ENCODE measurements at places on chromosomes 7 and 10.

DNA sequence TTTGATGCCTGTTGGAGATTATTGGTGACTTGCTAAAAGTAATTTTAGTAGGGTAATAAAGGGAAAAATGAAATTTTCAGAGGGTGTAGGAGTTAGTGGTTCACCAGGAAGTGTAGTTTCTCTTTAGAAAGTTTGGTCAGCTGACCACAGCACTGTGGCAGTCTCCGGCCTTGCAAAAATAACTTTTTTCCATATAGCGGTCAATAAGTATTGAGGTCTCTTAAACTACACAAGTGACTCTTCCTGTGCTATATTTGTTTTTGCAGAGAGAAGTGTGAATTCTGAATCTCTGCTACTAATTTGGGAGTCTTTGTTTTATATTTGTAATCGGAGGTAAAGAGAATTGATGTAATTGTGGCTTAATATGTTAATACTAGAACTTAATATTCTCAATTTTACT is 24.3 kb downstream of the PTPN12 start:
- DNase-seq: no peak

DNA sequence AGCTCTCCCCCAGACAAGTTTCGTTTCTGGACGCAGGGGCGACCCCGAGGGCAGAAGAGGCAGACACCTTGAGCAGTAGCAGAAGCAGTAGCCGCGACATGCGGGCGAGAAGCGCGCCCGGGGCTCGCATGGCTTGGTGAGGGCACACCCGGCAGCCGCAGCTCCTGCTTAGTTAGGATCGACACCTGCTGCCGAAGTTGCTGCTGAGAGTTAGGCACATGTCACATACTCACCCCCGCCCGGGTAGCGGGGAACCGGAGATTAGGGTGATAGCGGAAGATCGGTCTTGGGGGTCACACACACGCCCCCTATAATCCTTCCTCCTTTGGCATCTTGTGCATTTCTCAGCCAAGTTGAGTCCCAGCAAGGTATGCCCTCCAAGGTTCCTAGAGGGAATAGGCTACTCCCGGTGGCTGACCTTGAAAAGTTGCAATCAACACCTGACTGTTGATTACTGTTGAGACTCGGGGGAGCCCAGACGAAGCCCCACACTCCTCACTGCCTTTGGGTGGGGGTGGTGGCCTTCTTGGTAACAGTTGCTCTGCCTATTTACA is 668 bp downstream of the GPR37 start:
- no peak for DNase-seq

DNA sequence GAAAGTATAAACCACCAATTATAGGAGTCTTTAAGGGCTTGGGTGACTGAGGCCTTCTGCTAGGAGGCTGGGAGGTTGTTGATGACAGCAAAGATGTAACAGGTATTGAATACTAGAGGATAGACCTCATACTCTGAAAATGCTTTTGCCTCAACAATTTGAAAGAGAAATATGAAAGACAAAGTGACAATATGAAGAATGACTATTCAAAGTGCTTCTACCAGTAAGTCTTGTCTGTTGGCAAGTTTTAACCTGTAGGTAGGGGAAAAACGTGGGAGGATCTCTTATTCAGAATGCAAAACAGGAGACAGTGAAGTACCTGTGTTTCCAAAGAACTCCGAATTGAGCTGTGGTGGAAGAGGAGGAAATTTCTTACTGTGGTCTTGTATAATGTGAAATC is 38.2 kb downstream of the GBF1 start:
- DNase-seq: no peak

DNA sequence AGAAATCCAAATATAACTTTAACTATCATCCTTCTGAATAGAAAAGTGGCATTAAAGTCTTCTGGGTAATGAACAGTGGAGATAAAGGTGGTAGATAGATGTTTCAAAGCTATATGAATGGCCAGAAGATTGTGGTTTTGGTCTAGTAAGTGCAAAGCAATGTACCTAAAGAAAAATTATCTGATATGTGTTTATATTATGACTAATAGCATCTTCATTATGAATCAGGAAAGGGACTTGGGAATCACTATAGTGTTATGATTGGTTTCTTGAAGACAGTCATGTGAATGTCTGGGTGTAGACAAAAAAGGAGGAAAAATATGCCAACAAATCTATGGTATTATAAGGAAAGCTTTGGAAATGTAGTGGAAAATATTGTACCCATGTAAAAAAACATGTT is 3.0 kb downstream of the ZNF518A start:
- DNase-seq: no peak

DNA sequence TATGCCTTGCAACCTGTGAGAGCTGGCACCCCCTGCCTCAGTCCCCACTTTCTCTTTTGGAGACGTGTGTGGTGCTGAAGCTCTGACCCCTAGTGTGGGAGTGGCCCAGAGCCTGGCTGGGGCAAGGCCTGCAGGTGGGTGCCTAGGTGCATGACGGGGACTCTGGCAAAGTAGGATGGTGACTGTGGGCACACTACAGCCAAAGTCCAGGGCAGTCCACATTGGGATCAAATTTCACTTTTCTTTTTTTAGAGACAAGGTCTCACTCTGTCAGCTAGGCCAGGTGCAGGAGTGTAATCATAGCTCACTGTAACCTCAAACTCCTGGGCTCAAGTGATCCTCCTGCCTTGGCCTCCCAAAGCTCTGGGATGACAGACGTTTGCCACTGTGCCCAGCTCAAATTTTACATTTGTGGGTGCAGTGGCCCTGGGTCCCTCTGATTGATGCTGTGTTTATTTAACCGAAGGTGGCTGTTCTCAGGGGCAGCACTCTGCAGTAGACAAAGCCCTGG is 52.3 kb downstream of the NEURL1 start:
- no peak for DNase-seq

DNA sequence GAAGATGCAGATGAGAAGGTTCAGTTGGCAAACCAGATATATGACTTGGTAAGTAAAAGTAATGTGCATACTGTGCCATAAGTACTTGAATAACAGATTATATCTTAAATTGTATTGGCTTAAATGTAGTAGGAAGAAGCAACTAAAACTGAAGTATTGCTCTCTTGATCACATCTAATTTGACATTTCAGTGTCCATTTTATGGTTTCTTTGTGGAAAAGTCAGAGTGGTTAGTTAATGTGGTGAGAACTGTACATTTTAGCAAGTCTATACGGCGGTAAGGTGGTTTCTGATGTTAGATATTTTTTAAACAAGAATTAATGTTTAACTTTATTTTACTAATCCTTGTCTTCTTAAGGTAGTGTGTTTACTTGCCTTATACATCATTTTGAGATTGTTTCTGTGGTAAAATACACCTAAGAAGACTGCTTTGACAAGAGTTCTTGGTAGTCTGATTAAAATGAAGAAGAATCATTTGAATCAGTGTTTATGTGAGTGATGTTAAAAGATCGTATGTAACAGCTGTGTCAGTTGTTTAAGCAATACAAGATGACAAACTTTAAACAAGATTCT is 5.1 kb downstream of the ING3 start:
- no peak for DNase-seq

- DNase-seq: no peak
Observed at GRCh38 chr10:43885842-43886241, 237.2 kb upstream of the ZNF32 start.

- DNase-seq: no peak
Observed at GRCh38 chr7:102093599-102094315, 192.9 kb upstream of the SH2B2 start.

- DNase-seq: no peak
Observed at GRCh38 chr7:87413951-87414793, 61.3 kb downstream of the ABCB4 start.

GRCh38 chr7:134613623-134614347 is 32.9 kb upstream of the BPGM start:
- DNase-seq: no peak

GRCh38 chr10:44725404-44725803 is 185.7 kb upstream of the TMEM72 start:
- no peak for DNase-seq

DNA sequence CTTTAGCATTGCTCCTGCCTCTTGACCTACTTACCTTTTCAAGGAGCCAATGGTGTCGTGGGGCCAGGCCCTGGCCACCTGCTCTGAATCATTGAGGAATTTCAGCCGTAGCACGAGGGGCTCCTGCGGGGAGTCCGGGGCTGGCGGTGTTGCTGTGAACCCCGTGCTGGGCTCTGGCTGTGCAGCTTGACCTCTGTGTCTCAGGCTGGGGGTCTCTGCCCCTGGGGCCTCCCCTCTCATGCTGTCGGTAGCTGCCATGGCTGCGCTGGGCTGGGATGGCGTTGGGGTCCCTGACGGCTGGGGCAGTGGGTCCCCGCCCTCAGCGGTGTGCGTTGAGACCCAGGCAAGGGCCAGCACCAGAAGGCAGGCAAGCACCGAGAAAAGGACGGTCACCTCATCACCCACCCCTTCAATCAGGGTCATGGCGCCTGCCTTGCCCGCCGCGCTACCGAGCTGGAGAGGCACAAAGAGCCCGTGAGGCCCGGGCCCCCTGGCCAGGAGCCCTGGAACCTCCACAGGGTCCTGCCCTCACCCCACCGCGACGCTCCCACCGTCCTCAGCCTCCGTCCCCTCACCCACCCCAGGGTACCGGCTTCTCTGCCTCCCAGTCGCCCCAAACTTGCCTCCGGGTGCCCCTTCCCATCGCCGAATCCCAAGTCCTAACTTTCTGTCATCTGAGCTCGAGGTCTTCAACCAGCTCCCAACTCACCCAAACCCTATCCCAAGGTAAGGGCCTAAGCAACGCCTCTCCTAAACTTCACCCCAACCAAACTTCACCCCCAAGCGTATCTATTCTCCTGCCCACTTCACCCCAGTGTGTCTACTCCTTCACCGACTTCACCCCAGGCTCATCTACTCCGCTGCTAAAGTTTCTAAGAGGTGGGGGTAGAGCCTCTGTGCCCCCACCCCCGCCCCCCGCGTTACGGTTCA is 887 bp downstream of the TMUB1 start:
- DNase-seq: no peak

GRCh38 chr10:45672181-45673073 is at the start of gene ZFAND4:
Gene ZFAND4 (minus strand): TSS chr10:45672772. CDS start chr10:45663725, 9,047 bp downstream.
- DNase-seq: peak; percentile 87

- DNase-seq: no peak
Observed at GRCh38 chr10:132946806-132947546, 4.6 kb upstream of the CFAP46 start.

GRCh38 chr7:77684030-77684429 is 12.2 kb upstream of the RSBN1L start:
- no peak for DNase-seq

DNA sequence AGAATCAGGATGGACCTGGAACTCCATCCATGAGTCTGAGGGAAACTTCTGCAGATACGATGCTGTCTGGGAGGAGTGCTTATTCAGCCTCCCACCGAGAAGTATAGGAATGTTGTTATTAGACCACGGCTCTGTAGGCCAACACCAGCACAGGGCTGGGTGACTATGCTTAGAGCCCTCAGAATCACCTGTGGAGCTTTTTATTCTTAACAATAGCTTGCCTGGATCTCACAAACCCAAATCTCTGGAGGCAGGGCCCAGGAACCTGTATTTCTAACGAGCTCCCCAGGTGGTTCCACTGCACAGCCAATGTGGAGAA is 55.6 kb upstream of the ARID5B start:
- DNase-seq: no peak

DNA sequence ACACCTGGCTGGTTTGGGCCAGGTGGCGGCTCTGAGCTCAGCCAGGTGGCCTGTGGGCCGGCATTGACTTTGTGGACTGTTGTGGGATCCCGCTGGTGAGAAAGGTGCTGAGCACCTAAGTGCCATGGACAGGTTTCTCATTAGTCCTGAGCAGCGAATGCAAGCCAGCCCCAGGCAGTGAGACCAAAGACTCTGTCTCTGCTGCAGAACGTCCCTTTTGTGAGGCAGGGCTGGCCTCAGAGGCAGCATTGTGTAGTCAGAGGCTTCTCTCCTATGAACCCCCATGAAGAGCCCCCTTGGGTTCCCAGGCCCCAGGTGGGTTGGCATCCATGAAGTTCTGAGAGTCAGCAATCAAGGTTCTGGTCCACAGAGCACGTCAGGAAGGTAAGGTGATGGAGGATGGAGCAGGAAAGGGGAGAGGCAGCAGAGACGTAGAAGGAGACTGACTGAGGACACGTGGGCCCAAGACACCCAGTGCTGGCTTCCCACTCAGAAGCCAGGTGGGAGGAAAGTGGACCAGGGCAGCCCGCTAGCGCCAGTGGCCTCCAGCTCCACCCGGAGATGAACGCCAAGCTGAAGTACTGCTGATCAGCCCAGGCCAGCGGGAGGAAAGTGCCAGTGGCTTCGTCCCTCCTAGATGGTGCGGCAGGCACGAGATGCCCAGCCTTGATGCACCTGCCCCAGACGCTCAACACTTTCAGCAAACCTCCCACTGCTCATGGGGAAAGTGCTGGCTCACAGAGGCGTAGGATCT is 19.2 kb upstream of the PTPRN2 start:
- DNase-seq: no peak
